ENCODE measurements at places on chromosomes 4 and X. TPM values are rescaled to one million over a fixed set of nuclear protein-coding genes. Genes with fewer than 3 reads are reported as not detected.

PROM1 gene
- total RNA-seq = under 0.01 TPM

IL1RAPL2 gene
- not detected for total RNA-seq

USP11 gene
- total RNA-seq = 54.1 TPM

RGN gene
- under 0.01 TPM for total RNA-seq

MAGED4B gene
- total RNA-seq = 5.8 TPM

PPP2R3B gene
- total RNA-seq = 23.6 TPM

ADH1B gene
- total RNA-seq = 0.32 TPM

UNC5C gene
- 0.13 TPM for total RNA-seq

GAGE12E gene
- not detected for total RNA-seq

WNK3 gene
- total RNA-seq = 0.32 TPM

SPATA4 gene
- not detected for total RNA-seq

NIPAL1 gene
- 0.57 TPM for total RNA-seq

Measured in bladder microvascular endothelial cell (primary cell).